Tibial nerve (tissue), 4 donors: ENCODE measurements at places on chromosomes 6 and 20. TPM values are rescaled to one million over a fixed set of nuclear protein-coding genes. Genes with fewer than 3 reads are reported as not detected.

- no peak for DNase-seq
These were observed 19.2 kb upstream of the GLP1R start for GRCh38 chr6:39029156-39030011.

Gene HSPA1L
- total RNA-seq = 2.4 TPM

DNA sequence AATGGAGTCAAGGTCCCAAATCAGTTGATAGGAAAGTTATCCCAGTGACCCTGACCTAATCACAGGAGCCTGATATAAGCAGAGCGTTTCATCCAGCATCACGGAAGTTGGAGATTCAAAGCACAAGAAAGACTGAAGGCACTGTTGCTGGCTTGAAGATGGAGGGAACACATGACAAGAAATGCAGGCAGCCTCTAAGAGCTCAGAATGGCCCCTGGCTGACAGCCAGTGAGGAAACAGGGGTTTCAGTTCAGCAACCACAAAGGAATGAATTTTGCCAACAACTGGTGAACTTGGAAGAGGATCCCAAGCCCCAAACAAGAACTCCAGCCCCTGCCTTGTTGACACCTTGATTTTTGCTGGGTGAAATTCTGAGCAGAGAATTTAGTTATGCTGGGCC is 778.5 kb downstream of the MAFB start:
- DNase-seq = peak; percentile 39

Gene YTHDF1
- total RNA-seq = 24.5 TPM
